ENCODE measurements at places on chromosomes 3 and 15.

GRCh38 chr3:69715204-69715603 is 24.1 kb upstream of the MITF start:
- no peak for DNase-seq

DNA sequence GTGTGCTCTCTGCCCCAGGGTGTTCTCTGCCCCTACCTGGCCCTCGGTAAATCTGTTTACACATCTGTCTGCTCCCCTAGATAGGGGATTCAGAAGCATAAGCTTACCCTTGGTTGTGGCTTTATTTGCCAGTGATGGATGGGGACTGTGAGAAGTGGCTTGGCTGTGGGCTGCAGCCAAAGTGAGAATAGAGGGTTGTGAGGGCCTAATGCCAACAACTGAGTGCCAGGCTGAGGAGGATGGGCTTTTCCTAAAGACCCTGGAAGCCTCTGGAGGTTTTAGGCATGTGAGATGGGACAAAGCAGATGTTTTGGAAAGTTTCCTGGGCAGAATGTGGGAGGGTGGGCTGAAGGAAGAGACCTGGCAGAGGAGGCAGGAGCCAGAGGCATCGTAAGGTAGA is 15.4 kb upstream of the APEH start:
- no peak for DNase-seq

DNA sequence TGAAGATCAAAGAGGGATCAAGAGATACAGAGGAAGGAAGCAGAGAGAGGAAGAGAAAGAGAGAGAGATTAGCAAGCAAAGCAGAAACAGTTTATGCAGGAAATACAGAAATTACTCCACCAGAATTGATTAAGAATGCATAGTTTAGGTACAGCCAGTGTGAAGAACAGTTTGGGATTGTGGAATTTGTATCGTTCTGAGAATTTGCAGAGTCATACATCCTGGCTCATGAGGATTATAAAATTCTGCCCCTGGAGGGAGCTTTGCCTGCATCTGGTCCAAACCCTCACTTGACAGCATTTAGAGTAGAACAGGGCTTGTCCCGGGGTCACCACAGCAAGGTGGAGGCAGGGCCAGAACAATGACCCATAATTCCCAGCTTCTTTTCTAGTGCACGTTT is 44.1 kb downstream of the MASP1 start:
- DNase-seq, result no peak

DNA sequence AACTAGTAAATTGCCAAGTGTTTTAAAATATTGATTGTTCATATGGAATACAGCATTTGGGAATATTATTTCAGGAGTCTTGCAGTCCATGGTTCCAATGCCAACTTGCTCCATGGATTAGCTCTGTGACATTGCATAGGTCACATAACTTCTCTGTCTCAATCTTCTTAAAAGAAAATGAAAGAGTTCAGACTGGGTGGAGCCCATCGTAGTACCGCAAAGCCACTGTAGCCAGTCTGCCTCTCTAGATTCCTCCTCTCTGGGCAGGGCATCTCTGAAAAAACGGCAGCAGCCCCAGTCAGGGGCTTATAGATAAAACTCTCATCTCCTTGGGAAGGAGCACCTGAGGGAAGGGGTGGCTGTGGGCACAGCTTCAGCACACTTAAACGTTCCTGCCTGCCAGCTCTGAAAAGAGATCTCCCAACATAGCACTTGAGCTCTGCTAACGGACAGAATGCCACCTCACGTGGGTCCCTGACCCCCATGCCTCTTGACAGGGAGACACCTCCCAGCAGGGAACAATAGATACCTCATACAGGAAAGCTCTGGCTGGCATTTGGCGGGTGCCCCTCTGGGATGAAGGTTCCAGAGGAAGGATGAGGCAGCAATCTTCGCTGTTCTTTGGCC is 168.8 kb upstream of the CNTN4 start:
- no peak for DNase-seq

DNA sequence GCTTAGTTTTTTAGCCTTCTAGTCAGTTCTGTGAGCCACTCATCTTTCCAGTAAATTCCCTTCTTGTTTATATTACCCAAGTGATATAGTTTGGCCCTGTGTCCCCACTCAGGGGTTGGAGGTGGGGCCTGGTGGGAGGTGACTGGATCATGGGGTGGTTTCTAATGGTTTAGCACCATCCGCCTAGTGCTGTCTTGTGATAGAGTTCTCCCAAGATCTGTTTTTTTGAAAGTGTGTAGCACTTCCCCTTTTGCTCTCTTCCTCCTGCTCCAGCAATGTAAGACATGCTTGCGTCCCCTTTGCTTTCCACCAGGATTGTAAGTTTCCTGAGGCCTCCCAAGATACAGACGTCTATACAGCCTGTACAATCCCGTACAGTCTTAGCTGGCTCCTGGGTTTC is 53.7 kb upstream of the INO80 start:
- peak; percentile 55 for DNase-seq

GRCh38 chr3:127044996-127045395 is 62.1 kb downstream of the PLXNA1 start:
- no peak for DNase-seq

GRCh38 chr3:152564459-152564858 is 270.5 kb upstream of the P2RY1 start:
- DNase-seq, result no peak

- DNase-seq, result no peak
Measured at GRCh38 chr3:46429671-46430070, 22.6 kb downstream of the CCRL2 start.

DNA sequence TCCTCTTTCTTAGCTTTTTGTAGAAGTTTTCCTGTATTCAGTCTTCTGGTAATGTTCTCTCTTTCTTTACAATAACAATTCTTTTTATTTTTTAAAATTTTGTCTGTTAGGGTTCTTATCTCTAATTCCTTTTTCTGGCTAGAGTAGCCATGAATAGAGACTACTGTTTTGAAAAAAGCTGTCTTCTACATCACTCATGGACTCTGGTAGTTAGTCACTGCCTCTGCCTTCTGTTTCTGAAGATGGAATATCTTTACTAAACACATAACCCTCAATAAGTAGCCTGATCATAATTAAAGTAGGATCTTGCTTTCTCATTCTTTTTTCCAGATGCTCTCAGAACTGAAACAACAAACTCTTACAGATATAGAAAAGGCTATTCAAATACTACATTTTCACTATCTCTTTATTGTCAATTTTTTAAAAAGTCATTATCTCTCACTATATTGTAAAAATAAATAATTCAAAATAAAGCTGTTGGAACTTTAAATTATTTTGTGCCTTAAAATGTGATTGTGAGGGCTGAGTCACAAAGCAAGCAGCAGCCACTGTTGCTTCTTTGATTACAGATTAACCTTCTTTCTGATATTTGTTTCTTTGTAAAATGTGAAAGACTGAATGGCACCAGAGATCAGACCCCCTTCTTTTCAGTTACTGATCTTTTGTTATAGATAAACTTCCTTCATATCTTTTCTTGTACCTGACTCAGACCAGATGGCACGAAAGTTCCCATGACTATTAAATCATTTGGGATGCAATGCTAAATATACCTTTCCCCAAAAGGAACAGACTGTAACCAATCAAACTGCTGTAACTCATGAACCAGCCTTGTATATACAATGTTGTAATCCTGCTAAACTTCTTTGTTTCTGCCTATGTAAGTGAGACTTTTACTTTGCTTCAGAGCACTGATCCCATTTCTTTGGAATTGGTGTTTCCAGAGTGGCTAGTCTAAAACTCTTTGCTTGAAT is 1159.5 kb downstream of the IGSF11 start:
- DNase-seq, result no peak

GRCh38 chr3:128550471-128551126 is 57.6 kb upstream of the GATA2 start:
- no peak for DNase-seq

DNA sequence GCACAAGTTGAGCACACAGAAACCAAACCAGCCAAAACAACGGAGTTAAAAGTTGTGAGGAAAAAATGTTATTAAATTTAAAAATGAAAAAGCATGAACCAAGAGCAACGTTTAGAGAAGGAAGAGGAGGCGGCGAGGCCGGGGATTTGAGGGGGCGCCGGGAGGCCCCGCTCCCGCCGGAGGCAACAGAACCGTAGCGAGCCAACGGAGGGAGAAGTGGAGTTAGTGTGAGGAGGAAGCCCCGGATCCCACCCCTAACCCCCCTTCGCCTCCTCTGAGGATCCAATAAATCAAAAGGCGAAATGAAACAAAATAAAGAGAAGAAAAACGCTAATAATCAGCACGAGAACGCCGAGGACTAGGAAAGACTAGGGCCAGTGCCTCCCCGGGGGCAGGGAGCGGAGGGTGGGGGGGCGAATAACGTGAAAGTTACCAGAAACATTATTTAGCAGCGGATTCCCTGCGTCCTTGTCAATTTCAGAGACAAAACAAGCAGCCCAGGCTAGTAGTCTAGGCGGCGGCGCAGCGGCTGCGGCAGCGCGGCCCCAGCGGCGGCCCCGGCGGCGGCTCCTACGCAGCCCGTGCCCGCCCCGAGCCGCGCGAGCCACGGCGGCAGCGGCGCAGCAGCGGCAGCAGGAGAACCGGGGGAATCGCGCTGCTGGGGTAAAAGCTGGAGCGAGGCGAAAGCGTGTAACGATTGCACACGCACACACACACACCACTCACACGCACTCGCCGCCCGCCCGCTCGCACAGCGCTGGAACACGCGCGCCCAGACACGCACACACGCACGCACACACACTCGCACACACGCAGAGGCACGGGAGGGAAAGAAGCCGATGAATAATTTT is 1.7 kb downstream of the MEIS2 start:
- peak; percentile 66 for DNase-seq

DNA sequence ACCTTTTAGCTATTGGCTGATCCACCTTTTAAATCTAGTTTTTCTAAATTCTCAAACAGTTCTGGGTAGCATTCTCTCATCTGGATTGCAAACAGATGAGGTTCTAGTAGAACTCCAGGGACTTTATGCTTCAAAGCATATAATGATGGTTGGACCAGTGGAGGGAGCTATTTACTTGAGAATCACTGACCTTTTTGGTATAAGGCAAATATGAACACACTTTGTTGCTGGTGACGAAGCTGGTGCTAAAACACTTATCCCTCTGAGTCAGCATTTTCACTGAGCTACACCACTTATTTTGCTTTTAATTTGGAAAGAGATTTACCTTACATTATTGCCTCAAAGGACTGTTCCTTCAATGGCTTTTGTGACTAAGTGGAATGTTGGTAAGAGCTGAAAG is 58.6 kb upstream of the SLITRK3 start:
- DNase-seq, result peak; percentile 37

DNA sequence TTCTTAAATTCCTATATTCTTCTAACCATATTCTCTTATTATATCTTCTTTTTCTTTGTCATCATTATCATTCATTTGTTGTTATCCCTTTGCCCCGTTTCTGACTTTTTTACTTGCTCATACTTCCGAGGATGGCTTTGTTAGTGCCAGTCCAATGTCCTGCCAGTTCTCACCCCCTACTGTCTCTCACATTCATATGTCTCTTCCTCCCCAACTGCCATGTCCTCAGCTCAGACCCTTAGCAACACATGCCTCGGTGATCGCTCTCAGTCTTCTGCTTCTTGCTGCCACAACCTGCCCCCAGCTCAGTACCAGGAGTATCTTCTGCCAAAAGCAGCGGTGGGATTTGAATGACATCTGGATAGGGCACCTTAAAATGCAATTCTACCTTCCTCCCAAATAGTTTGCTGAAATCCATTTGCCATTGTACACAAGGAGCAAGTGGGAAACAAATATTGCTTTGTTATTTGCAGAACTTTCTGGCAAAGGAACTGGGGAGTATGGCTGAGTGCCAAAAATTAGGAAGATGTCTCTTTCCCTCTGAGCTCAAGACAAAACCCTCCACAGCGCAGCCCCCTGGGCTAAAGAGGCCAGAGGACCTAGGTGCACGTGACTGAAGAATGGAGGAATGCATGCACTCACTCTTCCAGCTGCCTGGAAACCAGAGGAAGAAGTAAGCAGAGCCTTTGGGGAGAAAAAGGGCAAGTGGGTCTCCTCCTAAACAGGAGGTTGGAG is 57.7 kb upstream of the CTNNB1 start:
- no peak for DNase-seq

DNA sequence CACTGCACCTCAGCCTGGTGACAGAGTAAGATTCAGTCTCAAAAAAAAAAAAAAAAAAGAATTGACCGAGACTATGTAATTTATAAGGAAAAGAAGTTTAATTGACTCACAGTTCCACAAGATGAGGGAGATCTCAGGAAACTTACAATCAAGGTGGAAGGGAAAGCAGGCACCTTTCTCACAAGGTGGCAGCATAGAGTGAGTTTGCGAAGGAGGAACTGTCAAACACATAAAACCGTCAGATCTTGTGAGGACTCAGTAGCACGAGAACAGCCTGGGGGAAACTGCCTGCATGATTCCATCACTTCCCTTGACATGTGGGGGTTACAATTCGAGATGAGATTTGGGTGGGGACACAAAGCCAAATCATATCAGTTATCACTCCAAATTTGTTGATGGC is 380.9 kb downstream of the EDEM1 start:
- DNase-seq, result peak; percentile 27
